ENCODE measurements at places on chromosomes 2 and 18. TPM values are rescaled to one million over a fixed set of nuclear protein-coding genes. Genes with fewer than 3 reads are reported as not detected.

DNA sequence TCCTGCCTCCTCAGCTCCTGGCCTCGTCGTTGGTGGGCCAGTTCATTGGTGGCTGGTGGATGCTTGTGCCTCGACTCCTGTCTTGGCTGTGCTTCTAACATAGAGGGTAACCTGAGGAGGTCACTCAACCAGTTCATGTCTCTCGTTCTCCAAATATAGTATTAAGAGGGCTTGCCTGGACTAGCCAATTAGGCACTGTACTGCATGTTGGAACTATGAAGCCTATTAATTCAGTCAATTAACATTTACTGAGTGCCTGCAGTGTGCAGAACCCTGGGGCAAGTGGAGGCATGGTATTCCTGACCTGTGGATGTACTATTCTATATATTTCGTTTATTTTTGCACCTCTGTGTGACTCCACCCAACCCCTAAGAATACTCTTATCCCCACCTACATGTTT lies 89.9 kb upstream of the PELI1 start:
- no peak for ATAC-seq

DNA sequence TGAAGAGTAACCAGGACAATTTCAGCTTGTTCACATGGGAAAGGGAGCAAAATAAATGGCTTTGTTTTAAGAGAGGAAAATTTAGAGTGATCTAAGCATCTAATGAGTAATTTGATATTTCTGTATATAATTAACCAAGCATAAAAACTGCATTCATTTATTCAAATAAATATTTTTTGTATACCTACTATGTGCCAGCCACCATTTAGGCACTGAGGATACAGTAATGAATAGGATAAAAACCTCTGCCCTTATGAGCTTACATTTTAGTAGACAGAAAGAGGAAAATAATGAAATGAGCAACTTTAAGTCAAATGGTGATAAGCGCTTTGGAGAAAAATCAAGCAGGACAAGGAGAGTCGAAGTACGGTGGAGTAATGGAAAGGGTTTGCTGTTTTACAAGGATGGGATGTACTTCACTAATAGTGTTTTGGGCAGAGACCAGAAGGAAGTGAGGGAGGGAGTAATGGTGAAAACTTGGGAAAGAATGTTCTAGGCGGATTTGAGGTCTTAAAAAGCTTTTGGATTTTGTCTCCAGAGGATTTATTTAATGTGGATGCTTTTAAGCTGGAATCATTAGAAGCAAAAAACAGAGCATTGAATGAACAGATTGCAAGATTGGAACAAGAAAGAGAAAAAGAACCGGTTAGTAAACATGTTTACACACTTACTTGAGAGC lies 17.4 kb downstream of the NDC80 start:
- no peak for ATAC-seq

GRCh38 chr18:58364876-58365528 lies 263.9 kb downstream of the ALPK2 start:
- peak; percentile 94 for ATAC-seq

Gene TRABD2A
- 2.2 TPM for total RNA-seq

GRCh38 chr2:191687867-191688266 lies 9.9 kb downstream of the NABP1 start:
- ATAC-seq = no peak

DNA sequence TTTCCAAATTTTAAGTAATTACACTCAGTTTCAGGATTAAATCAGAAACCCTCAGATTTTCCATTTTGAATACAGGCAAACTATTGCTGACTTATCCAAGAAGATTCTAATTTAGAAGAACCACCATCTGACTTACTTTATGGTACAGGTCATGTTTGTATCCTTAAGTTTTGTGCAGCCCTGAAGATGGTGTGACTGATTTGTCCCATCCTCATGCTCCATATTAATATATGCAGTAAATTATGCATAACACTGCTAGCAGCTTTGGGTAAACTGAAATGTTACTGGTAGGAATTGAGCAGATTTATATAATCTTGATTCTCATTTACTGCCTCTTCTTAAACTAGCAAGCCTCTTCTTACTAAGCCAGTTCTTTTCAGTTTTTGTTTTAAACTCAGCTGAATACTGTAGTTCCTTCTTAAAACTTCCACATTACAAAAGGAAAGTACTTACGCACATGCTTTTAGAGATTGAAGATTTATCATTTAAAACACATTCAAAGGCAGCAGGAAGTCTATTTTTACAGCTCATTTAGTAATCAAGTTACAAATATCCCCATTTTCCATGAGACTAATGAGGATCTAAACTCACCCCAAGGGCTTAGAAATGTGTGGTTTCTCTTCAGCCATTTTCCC lies 25.7 kb downstream of the MEX3C start:
- ATAC-seq = no peak

DNA sequence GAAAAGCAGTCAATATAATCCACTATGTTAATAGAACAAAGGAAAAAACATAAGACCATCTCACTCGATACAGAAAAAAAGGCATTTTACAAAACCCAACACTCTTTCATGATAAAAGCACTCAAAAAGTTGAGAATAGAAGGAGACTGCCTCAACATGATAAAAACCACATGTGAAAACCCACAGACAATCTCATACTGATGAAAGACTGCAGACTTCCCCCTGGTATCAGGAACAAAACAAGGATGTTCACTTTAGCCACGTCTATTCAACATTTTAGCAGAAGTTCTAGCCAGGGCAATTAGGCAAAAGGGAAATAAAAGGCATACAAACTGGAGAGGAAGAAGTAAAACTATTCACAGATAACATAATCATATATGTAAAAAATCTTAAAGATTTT lies 285.9 kb downstream of the EIPR1 start:
- no peak for ATAC-seq

Gene ITPRIPL1
- 5.3 TPM for total RNA-seq

DNA sequence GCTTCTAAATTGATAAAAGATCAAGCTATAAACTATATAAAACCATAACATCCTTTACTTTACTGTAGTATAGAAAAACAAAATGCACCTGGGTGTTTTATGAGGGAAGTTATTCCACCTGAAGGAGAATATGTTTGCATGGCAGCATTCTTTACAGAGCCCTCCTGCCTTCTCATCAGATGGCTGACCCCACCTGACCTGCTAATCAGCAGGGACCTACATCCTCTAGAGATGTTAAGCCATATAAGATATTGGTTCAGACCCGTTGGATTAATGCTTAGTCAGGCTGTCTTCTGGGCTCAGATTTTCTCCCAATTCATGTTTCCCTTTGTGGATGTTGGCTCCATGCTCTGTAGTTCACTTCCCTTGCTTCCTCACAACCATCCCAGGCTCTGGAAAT lies 414.8 kb downstream of the DPP10 start:
- ATAC-seq = no peak

Gene UGT1A10
- total RNA-seq = 0.14 TPM

- ATAC-seq = no peak
These were observed 317.8 kb upstream of the ZNF521 start for GRCh38 chr18:25669741-25670140.

- no peak for ATAC-seq
These were observed 117.4 kb downstream of the KCNF1 start for GRCh38 chr2:11029136-11029535.

DNA sequence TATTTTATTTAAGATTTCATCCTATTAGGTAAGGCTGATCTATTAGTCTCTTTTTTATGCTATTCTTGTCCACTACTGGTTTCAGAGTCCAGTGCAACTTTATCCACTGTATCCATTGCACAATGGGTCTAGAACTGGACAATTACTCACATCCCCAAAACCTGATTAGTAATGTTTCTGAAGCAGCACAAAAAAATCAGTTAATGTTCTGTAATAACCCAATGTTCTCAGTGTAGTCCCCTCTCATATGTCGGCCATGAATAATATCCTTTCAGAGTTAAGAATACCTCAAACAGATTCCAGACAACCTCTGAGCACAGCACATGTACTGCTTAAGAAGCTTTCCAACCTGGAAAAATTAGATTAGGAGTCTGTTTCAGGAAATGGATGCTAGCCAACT lies 29.7 kb downstream of the MGAT4A start:
- no peak for ATAC-seq

DNA sequence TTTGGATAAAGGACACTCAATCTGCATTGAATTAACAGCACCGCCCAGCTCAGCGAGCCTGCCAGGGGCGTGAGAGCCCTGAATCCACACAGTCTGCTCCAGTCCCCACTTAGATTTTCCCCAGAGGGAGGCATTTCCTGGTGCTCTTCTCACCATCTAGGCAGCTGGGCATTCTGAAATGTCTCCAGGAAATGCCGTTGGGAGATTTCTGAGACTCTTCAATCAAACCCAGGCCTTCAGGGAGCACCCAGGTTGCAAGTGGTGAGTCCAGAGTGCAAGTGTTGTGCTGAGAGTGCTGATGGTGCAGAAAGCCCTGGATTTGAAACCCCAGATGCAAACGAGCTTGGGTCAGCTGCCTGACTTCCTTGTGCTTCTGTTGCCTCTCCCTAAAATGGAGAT lies 23.4 kb upstream of the TMEM37 start:
- ATAC-seq = no peak

Gene ZNF516
- 64.2 TPM for total RNA-seq

DNA sequence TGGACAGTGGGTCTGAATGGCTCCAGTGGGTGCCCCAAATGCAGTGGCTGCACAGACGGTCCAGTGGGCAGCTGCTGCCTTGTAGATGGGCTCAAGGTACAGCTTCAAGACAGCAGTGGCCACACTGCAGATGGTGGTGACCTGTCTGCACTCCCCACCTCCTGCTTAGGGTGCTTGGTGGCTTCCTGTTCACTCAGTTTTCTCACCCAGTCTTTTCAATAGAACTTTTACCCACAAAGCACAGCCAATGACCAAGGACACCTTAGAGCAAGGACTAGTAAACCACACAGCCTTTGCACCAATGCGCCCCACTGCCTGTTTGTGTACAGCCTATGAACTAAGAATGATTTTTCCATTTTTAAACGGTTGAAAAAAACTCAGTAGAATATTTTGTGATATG lies 34.9 kb downstream of the MEX3C start:
- ATAC-seq = no peak

DNA sequence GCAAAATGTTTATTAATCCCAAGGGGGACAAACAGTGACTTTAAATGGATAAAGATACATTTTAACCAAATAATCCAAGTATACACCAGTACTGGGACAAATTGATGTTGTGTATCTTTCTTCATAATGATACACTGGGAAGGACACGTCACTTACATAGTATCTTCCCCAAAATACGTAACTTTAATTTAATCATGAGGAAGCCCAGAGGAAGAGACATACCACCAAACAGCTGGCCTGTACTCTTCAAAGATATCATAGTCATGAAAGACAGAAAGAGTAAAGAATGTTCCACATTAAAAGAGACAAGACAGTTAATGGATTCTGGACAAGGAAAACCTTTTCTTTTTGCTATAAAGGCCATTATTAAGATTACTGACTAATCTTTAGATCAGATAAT lies 37.1 kb downstream of the AGFG1 start:
- ATAC-seq = no peak

DNA sequence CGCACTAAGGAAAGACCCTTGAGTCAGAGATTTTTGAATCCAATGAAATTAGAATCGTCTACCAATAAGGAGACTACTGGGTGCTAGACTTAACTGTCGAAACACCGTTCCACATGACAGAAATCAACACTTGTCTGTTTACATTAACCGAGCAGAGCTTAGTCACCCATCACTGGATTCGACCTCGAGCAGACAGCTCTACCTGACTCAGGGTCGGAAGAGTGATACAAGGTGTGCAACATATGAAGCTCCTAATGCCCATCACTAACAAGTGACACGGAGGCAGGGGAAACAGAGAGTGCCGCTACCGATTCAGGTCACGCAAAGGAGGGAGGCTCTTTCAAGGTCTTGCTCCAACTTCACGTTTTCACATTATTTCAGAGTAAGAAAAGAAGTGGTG lies 54.2 kb upstream of the FZD5 start:
- no peak for ATAC-seq

Gene ABCB11
- total RNA-seq = 0.04 TPM

GRCh38 chr2:70842401-70842800 lies 6.8 kb upstream of the CD207 start:
- no peak for ATAC-seq

Gene SERPINB11
- total RNA-seq = not detected

GRCh38 chr2:13414897-13415296 lies 698.2 kb downstream of the TRIB2 start:
- ATAC-seq = no peak

- peak; percentile 44 for ATAC-seq
These were observed 201.7 kb downstream of the NAPG start for GRCh38 chr18:10727477-10727876.

GRCh38 chr2:29113891-29114321 lies 1.3 kb upstream of the CLIP4 start:
- no peak for ATAC-seq

Gene ASB1
- total RNA-seq = 19.8 TPM

- no peak for ATAC-seq
These were observed 411.3 kb downstream of the CMPK2 start for GRCh38 chr2:6454286-6454990.

DNA sequence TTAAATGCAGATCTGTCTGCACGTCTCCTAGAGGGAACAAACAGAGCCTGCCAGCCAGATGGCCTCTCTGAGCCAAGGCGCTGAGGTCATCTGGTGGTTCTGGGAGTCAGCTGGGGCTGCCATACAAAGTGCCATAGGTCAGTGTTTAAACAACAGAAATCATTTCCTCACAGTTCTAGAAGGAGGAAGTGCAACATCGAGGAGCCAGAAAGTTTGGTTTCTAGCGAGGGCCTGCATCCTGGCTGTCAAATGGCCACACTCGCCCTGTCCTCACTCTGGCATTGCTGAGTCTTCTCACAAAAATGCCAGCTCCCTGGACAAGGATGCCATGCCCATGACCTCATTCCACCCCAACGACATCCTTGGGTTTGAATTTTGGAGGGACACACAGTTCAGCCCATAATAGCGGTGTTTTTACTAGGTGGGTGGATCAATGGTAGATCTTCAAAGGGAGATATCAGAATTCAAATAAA lies 59.6 kb downstream of the MYT1L start:
- peak; percentile 83 for ATAC-seq

DNA sequence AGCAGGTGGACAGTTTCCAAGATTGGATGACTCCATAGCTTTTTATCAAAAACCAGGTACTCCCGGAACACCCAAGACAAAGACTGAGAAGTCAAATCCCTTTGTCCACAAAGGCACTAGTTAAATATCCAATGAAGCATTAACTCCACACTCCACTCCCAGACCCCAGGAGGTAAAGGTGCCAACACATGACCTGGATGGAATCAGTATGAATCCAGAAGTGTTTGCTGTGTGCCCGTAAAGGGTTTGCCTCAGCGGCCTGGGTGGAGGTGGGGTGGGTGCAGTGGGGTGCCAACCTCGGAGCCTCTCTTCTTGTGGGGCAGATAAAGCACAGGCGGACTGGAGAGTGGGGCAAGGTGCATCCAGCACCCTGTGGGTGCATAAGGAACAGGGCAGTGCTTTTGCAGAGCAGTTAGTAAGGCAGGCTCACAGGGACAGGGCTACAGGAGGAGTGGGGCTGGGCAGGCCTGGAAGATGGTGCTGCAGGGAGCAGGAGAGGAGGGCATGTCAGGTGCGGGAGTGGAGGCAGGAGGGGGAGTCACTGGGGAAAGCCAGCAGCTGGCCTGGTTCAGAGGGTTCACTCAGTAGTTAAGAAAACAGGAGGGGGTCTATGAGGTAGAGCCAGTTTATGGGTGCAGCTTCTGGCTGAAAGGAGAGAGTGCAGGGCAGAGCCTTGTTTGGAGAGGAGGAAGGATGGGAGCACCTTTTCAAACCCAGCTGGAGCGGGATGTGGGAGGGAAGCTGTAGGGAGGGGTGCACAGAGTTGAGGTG lies 208.4 kb upstream of the SMAD2 start:
- ATAC-seq = no peak

Gene COBLL1
- 0.96 TPM for total RNA-seq

Gene CHST10
- 17.4 TPM for total RNA-seq
